Heart left ventricle (tissue), 16 donors: ENCODE measurements at places on chromosomes 2 and 18.

GRCh38 chr2:104521247-104521646 is 332.7 kb upstream of the POU3F3 start:
- no peak for DNase-seq

GRCh38 chr2:208541989-208542464 is 135.4 kb downstream of the PTH2R start:
- DNase-seq: no peak

DNA sequence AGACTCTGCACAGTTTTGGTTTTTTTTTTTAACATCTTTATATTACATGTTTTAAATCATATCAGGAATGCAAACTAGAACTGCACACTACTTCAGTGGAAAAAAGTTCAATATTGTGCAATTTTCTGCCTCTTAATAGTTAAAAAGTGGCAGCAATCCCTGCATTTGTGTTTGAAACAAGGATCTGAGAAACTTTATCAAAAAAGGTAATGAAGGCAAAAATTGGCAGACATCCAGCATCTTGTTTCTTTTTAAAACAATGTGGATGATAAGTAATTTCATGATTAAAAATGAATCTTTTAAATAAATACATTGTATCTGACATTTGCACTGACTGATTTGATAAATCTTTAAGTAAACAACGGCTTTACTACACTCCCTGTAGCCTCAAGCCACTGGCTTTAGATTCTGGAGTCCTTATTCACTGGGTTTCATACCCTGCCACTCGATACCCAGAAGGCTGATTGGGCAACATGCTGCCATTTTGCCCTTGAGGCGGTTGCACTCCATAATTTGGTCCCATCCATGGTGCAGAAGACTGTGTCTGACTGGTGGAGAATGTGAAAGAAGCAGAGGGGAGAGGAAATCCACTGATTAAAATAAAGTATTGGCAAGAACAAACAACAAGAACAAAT is 21.6 kb upstream of the C2orf42 start:
- no peak for DNase-seq

GRCh38 chr18:39959839-39960238 is 1995.2 kb upstream of the PIK3C3 start:
- DNase-seq: no peak

DNA sequence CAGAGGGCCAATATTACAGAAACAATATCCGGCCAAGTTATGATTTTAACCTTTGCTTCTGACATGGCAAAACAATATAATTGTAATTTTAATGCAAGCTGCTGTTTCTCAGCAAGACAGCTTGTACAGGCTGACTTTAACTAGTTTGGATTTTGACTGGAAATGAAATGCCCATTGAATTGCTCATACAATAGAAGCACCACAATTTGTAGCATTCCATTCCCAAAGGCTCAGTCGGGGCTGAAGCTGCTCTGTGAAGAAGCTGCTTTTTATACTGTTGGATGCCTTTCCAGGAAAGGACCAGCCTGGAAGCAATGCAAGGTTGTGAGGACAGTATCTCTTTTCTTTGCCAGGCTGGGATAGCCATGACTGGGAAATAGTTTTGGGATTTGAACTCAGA is 677.0 kb upstream of the FANCL start:
- DNase-seq: no peak

- DNase-seq: peak; percentile 48
These were observed 13.9 kb upstream of the NFATC1 start for GRCh38 chr18:79381811-79382311.

DNA sequence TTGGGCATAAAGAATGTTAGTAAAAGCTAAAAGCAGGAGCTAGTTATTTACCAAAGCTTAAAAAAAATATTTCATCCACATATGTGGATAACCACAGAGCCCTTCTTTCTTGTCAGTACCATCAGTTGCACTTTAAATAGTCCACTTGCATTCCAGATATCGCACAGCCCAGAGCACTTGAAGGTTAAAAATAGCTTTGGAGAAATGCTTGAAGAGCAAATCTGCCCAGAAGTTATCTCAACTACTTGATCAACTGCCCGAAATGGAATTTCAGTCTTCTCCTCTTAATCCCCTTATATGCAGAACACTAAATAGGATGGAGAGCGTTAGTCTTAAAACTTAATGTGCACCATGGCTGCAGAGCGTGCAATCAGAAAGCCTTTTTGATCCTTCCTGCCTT is 148.3 kb downstream of the PLEKHA3 start:
- no peak for DNase-seq

DNA sequence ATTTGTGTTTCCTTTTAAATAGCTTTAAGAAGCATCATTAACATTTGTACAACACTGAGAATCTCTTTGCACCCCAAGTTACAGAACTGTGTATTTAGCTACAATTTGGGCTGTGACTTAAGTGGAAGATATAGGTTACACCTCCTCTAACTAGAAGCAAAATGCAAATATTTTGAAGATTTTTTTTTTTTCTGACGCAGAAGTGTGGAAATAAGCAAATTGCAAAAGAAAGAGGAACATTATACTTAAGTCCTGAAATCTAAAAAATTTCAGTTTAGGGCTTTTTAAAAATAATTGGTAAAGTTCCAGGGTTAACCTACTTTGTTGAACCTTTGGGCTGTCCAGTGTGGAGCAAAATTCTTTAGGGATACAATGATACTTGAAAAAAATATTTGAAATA is 41.4 kb upstream of the RBMS1 start:
- no peak for DNase-seq

DNA sequence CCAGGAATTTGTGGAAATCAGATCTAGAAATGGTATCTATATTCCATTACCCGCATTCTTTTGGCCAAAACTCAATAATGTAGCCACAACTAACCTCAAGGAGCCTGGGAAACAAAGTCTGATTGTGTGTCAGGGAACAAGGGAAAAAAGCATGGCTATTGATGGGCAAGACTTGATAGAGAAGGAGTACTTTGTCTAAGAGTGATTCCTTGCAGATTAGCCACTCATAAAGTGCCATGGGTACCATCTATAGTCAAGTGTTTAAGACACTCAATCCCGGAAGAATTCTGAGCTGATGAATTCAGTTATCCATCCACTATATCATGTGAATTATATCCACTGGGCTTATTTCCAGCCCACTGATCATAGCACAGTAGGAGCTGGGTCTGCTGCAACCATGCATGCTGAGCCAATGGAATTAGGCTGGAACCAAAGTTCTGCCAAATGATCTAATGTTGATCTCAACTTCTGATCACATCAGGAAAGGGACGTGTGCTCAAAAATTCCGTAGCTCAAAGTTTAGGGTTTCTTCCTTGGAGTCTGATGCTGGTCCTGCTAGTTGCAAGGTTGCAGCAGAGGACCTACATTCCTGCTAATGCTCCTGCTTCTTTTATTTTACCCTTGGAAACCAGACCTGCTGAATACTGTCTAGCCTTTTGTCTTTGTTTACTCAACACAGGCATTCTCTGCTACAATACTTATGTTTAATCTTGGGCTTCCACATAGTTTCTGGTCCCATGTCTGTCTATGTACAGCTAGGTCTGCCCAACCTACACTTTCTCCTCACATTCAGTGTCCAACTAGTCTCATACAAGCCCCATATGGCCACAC is 629.7 kb downstream of the IRS1 start:
- no peak for DNase-seq

DNA sequence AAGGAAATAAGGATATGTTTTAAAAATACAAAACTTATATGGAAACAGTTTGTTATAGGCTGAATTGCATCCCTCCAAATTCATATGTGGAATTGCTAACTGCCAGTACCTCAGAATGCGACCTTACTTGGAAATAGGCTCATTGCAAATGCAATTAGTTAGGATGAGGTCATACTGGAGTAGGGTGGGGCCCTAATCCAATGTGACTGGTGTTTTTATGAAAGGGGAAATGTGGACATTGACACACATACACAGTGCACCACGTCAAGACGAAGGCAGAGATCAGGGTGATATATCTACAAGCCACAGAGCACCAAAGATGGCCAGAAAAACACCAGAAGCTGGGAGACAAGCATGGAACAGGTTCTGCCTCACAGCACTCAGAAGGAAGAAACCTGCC is 494.2 kb downstream of the TSN start:
- DNase-seq: no peak

DNA sequence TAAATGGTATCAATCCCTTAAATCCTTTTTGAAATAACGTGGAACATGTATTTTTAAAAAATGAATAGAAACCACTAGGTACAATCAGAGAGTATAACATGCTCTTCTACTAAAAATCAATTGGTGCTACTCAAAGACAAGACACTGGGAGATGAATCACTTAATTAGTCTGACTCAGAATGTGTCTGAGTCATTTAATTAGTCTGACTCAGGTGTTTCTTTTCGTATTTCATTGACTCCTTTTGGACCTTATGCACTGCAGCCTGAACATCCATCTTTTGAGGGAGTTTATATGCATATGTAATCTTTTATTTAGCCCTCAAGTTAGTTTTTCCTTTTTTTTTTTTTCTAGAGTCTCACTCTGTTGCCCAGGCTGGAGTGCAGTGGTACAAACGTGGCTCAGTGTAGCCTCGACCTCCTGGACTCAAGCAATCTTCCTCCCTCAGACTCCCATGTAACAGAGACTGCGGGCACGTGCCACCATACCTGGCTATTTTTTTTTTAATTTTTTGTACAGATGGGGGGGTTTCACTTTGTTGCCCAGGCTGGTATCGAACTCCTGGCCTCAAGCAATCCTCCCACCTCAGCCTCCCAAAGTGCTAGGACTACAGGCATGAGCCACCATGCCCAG is 26.5 kb downstream of the PPP4R3B start:
- DNase-seq: no peak

GRCh38 chr2:164891460-164891859 is 49.8 kb upstream of the COBLL1 start:
- no peak for DNase-seq

- no peak for DNase-seq
These were observed 173.3 kb downstream of the OSR1 start for GRCh38 chr2:19185086-19185485.

DNA sequence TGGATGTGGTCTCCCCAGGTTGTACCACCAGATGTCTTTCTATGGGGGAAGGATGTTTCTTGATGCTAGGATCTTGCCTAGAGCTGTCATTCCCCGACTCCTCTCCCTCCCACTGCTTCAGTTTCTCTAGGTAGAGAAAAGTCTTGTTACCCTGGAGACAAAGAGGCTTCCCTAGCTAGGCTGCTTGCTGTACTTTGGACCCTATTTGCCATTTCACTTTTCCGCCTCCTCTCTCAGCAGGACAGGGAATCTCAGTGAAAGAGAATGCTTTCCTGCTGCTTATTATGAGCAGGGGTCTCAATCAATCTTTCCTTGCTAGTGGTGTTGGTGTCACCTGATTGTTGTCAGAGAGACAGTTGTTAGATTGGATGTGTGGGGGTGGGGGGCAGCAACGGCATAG is 818.8 kb upstream of the GYPC start:
- no peak for DNase-seq

- DNase-seq: peak; percentile 25
These were observed 827.7 kb downstream of the SOCS6 start for GRCh38 chr18:71116535-71116934.

- no peak for DNase-seq
These were observed 149.6 kb downstream of the TMEM18 start for GRCh38 chr2:527581-527980.

DNA sequence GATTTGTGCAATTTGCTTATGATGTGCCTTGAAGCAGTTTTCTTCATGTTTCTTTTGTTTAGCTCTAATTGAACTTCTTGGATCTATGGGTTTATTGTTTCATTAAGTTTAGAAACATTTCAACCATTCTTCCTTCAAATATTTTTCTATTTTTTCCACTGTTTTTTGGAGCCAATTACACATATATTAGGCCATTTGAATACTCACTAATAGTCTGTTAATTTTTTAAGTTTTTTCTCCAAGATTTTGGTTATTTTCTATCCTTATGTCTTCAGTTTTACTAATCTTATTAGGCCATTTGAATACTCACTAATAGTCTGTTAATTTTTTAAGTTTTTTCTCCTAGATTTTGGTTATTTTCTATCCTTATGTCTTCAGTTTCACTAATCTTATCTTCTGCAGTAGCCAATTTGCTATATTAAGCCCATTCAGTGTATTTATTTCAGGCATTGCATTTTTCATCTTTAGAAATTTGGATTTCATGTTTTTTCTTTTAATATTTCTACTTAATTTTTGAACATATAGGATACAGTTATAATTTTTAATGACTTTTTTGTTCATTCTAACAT is 9.5 kb upstream of the TMEM87B start:
- DNase-seq: no peak

- DNase-seq: no peak
These were observed 111.3 kb upstream of the REV1 start for GRCh38 chr2:99600981-99601651.

- no peak for DNase-seq
These were observed 172.6 kb downstream of the PRPF40A start for GRCh38 chr2:152544638-152545037.

GRCh38 chr18:76953583-76954233 is 131.4 kb downstream of the ZNF236 start:
- DNase-seq: peak; percentile 72

DNA sequence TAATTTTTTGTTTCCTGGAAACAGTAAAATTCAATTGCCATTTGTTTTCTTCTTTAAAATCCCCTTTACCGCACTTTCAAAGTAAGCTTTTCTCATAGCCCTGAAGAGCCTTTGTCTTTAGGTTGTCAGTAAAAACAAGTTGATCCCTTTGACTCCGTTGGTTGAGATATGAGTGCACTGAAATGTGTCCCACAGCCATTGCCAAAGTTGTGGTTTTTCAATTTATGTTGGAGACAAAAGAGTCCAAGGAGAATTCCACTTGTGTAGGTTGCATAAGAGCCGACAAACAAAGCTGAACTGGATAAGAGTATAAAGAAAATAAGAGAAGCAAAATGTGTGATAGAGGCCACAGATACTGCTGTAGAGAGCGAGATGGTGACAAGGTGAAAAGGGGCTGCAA is 26.1 kb upstream of the HNMT start:
- no peak for DNase-seq

- peak; percentile 88 for DNase-seq
These were observed 600 bp downstream of the RALB start for GRCh38 chr2:120253021-120253882.

DNA sequence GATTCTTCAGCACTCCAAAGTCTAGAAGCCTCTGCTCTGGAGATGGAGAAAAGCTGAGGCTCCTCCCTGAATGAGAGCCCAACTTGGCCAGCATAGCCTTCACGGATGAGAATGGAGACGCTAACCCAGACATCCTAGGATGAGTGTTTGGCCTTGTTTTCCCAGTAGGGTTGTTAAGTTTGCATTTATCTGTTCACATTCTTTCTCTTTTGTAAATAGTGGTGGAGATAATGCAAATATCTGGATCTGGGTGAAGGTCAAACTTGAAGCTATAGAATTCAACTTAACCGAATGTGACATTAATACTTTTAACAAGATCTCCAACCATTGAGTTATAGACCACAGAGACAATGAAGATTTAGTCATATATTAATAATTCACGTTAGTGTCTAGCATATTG is 53.4 kb upstream of the BZW1 start:
- no peak for DNase-seq

- DNase-seq: no peak
These were observed 45.1 kb downstream of the SLC9A2 start for GRCh38 chr2:102664471-102664909.
